ENCODE measurements at places on chromosomes 4 and X. TPM values are rescaled to one million over a fixed set of nuclear protein-coding genes. Genes with fewer than 3 reads are reported as not detected.

DNA sequence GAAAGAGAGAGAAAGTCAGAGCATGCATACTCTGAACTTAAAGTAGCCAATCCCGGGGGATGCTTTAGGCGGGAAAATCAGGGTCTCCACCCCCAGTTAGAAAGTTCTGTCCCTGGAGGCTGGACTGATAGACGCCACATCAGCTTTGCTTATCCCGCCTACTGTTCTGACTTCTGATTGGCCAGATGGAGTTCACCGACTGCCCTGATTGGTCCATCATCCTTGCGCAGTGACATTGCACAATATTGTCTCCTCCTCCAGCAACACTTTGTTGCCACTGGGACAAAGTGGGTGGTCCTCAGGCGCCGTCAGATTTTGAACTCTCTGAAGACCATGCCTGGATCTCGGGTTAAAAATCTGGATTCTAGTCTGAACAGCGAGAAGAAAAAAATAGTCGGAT is 50.3 kb downstream of the SSX3 start:
- H3K4me1 ChIP-seq: no peaks in the 10 kb centered on the region
- DNase-seq: no peak
- no peak overlapping the region for H3K4me3 ChIP-seq
- peaks cover 11% of the 10 kb centered on the region for H3K27me3 ChIP-seq

DNA sequence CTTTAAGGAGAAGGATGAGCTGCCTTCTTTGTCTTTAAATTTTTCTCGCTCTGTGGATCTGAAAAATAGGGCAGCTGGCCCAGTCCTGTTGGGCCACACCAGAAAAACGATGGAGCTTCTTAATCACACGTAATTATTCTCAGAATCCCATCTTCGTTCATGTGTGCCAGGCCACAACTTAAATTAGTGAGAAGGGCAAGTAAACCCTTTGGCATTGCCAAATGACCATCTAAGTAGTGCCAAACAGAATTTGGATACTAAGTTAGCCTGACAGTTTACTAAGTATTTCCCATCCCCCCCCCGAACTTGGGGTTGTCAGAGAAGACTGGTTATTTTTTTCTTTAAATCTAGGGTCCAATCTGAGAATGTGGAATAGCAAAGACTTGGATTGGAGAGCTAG is 62.0 kb downstream of the CASP3 start:
- H3K4me1 ChIP-seq: peaks cover 24% of the 10 kb centered on the region
- DNase-seq: no peak
- H3K36me3 ChIP-seq: no peaks in the 10 kb centered on the region
- no peak overlapping the region for H3K4me3 ChIP-seq
- H3K27me3 ChIP-seq: no peaks in the 10 kb centered on the region

Gene FAM184B
- not detected for total RNA-seq

DNA sequence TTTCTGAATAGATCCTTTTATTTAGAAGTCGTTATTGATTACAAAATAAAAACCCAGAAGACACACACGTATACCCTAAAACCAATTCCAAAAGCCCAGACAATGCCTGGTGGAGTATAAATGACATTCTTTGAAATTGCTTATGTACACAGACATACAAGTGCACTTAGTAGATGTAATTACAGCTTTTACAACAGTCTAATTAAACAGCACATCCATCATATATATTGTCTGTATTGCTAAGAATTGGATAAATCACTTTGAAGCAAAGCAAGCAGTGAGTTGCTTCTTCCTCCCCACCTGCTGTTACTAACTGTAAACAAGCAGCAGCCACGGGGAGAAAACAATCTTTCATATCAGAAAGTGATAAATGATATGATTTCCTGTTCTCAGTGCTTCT is 645.7 kb downstream of the TLL1 start:
- no peak for DNase-seq
- H3K27me3 ChIP-seq: no peaks in the 10 kb centered on the region
- no peak overlapping the region for H3K27ac ChIP-seq
- H3K4me1 ChIP-seq: no peaks in the 10 kb centered on the region
- H3K4me3 ChIP-seq: no peak overlapping the region
- no peaks in the 10 kb centered on the region for H3K36me3 ChIP-seq

DNA sequence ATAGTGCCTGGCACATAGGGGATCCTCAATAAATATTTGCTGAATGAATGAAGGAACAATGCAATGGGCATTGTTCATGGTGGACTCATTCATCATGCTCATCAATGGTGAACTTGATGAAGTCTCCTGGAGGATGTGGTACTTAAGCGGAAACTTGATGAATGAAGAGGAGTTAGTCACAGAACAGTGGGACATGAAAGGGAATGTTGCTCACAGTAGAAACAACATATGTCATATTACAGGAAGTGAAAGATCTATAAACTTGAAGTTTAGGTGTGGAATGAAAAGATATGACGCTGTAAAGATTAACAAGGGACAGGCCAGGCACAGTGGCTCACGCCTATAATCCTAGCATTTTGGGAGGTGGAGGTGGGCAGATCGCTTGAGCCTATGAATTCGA is 224.1 kb downstream of the PPP3CA start:
- no peaks in the 10 kb centered on the region for H3K36me3 ChIP-seq
- DNase-seq: no peak
- H3K4me1 ChIP-seq: peaks cover 34% of the 10 kb centered on the region
- H3K4me3 ChIP-seq: no peak overlapping the region
- no peaks in the 10 kb centered on the region for H3K27me3 ChIP-seq
